ENCODE measurements at places on chromosomes 3 and 15. TPM values are rescaled to one million over a fixed set of nuclear protein-coding genes. Genes with fewer than 3 reads are reported as not detected.

The SLC28A2 gene
- 0.83 TPM for total RNA-seq

The PTX3 gene
- total RNA-seq, result not detected

The EFCAB12 gene
- 0.54 TPM for total RNA-seq

The SI gene
- total RNA-seq, result 33.8 TPM

The LRRC31 gene
- 41.2 TPM for total RNA-seq

The GPR149 gene
- not detected for total RNA-seq

The SPTSSB gene
- total RNA-seq, result not detected

The EXOG gene
- total RNA-seq, result 22.6 TPM

The EBLN2 gene
- 14.9 TPM for total RNA-seq

The CHDH gene
- 57.8 TPM for total RNA-seq

The SLC12A1 gene
- total RNA-seq, result not detected

The HTD2 gene
- 4.8 TPM for total RNA-seq

The PRSS50 gene
- not detected for total RNA-seq

GRCh38 chr3:71238355-71238757 lies 345.2 kb downstream of the FOXP1 start:
- no peaks in the 10 kb centered on the region for H3K36me3 ChIP-seq
- no peak for DNase-seq
- no peaks in the 10 kb centered on the region for H3K27me3 ChIP-seq
- H3K4me3 ChIP-seq, result no peak overlapping the region
- H3K27ac ChIP-seq, result no peak overlapping the region
- no peaks in the 10 kb centered on the region for H3K4me1 ChIP-seq

GRCh38 chr3:124862006-124862405 lies 25.2 kb downstream of the ITGB5 start:
- no peaks in the 10 kb centered on the region for H3K36me3 ChIP-seq
- H3K27me3 ChIP-seq, result no peaks in the 10 kb centered on the region
- DNase-seq, result no peak

GRCh38 chr15:65206750-65207149 lies 4.5 kb downstream of the CILP start:
- no peaks in the 10 kb centered on the region for H3K27me3 ChIP-seq
- no peak overlapping the region for H3K4me3 ChIP-seq
- no peaks in the 10 kb centered on the region for H3K36me3 ChIP-seq
- H3K4me1 ChIP-seq, result no peaks in the 10 kb centered on the region
- H3K27ac ChIP-seq, result no peak overlapping the region

GRCh38 chr15:46280762-46281542 lies 646.1 kb downstream of the SQOR start:
- H3K36me3 ChIP-seq, result no peaks in the 10 kb centered on the region
- H3K4me1 ChIP-seq, result no peaks in the 10 kb centered on the region
- no peak for DNase-seq
- H3K27ac ChIP-seq, result no peak overlapping the region
- H3K4me3 ChIP-seq, result no peak overlapping the region

- H3K27me3 ChIP-seq, result no peaks in the 10 kb centered on the region
- DNase-seq, result no peak
- H3K27ac ChIP-seq, result peak overlapping the region; percentile 42
- no peaks in the 10 kb centered on the region for H3K36me3 ChIP-seq
- H3K4me1 ChIP-seq, result no peaks in the 10 kb centered on the region
Measured at GRCh38 chr15:96339619-96340347, 9.3 kb downstream of the NR2F2 start.

DNA sequence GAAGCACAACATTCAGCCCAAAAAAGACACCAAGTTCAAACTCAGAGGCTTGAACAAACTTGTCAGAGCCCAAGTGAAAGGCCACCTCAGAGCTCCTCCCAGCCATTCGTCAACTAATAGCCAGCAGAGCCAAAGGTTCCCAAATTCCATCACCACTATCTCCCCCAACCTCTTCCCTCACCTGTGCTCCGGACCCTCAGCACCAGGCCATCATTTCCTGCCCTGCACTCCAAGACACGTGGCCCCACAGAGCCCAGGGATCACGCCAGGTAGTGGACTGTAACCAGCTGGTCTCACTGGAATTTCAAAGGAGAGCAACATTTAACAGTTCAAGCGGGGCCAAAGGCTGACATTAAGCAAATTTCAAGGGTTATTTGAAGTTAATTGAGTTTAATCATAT lies 245.2 kb upstream of the IGF1R start:
- H3K27ac ChIP-seq, result no peak overlapping the region
- H3K4me3 ChIP-seq, result no peak overlapping the region
- no peaks in the 10 kb centered on the region for H3K4me1 ChIP-seq
- DNase-seq, result no peak
- H3K36me3 ChIP-seq, result no peaks in the 10 kb centered on the region

- no peaks in the 10 kb centered on the region for H3K36me3 ChIP-seq
- no peak overlapping the region for H3K4me3 ChIP-seq
- no peaks in the 10 kb centered on the region for H3K4me1 ChIP-seq
- no peak for DNase-seq
- H3K27me3 ChIP-seq, result no peaks in the 10 kb centered on the region
Measured at GRCh38 chr3:16369276-16369675, 104.3 kb downstream of the OXNAD1 start.

- no peaks in the 10 kb centered on the region for H3K36me3 ChIP-seq
- no peak for DNase-seq
- no peak overlapping the region for H3K27ac ChIP-seq
- peak overlapping the region; percentile 59 for H3K4me3 ChIP-seq
- H3K27me3 ChIP-seq, result peaks cover 5% of the 10 kb centered on the region
- no peaks in the 10 kb centered on the region for H3K4me1 ChIP-seq
Measured at GRCh38 chr15:82679626-82680199, 30.0 kb downstream of the AP3B2 start.

DNA sequence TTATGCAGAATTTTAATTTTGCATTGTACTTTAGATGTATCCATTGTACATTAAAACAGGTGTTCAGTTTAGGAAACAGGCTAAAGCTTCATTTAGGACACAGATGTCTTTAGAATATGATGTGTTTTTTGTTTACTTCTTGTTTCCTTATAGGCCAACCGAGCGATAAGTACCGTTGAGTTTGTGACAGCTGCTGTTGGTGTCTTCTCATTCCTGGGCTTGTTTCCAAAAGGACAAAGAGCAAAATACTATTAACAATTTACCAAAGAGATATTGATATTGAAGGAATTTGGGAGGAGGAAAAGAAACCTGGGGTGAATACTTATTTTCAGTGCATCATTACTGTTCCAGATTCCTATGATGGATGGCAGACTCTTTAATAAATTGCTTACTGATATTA lies 29.4 kb downstream of the PLAAT1 start:
- no peak overlapping the region for H3K27ac ChIP-seq
- no peaks in the 10 kb centered on the region for H3K4me1 ChIP-seq
- no peak overlapping the region for H3K4me3 ChIP-seq
- DNase-seq, result no peak

DNA sequence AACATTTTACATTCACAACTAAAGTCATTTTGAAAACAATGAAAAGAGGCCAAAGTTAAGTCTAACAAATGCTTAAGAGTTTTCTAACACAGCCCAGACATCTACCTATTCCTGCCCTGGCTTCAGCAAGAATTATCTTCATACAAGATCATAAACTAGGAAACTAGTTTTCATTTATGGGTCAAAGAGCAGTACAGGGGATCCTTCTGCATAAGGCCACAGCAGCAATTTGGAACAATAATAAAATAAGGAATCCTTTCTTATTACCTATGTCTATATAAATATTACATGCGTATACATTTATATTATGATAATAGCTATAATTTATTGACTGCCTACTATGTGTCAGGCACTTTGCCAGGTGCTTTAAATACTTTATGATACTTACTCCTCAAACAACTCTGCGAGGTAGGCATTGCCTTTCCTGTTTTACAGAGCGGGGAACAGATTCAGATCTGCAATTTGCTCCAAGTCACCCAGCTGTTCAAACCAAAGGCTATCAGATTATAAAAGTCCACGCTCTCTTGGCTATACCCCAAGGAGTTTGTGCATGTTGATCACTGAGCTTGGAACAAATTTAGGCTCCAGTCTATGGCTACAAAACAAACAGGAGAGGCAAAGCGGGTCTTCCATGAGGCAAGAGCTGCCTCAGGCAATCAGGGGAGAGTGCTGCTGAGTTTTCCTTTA lies 196.4 kb downstream of the RORA start:
- no peak overlapping the region for H3K4me3 ChIP-seq
- no peak overlapping the region for H3K27ac ChIP-seq
- H3K36me3 ChIP-seq, result no peaks in the 10 kb centered on the region
- no peak for DNase-seq
- no peaks in the 10 kb centered on the region for H3K4me1 ChIP-seq

- peaks cover 18% of the 10 kb centered on the region for H3K4me1 ChIP-seq
- H3K36me3 ChIP-seq, result no peaks in the 10 kb centered on the region
- H3K27ac ChIP-seq, result peak overlapping the region; percentile 94
Measured at GRCh38 chr15:40091861-40092255, 16.8 kb downstream of the BMF start.

DNA sequence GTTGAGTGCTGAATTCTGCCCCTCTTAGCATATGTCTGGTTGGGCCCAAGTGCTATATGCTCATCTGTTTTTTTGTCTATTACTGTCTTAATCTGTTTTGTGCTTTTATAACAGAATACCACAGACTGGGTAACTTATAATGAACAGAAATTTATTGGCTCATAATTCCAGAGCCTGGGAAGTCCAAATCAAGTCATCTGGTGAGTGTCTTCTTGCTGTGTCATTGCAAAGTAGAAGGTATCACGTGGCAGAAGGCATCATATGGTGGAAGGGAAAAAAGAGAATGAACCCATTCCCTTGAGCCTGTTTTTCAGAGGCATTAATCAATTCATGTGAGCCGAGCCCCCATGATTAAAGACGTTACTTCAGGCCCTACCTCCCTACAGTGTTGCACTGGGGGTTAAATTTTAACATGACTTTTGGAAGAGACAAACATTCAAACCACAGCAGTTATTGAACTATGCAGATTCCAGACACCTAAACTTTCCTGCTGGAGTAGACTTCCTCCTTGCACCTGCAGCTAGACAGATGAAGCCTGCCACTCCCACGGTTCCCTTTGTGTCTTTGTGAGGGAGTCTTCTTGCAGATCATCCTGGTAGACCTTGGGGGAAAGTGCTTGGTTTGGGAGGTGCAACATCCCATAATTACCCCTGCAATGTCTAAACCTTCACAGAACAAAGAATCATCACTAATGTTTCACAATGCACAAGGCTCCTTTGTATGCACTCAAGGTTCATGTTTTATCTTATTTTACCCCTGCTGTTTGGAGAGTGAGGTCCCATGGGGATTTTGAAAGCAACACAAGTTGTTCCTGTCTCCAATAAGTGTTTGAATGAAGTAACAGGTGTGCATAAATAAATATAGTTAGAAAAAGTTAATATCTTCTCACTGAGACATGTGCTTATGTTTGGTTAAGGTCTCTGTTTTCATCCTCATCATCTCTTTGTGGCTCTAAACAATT lies 64.7 kb upstream of the XCR1 start:
- H3K36me3 ChIP-seq, result no peaks in the 10 kb centered on the region
- peaks cover 11% of the 10 kb centered on the region for H3K4me1 ChIP-seq
- H3K27ac ChIP-seq, result no peak overlapping the region
- H3K27me3 ChIP-seq, result no peaks in the 10 kb centered on the region

DNA sequence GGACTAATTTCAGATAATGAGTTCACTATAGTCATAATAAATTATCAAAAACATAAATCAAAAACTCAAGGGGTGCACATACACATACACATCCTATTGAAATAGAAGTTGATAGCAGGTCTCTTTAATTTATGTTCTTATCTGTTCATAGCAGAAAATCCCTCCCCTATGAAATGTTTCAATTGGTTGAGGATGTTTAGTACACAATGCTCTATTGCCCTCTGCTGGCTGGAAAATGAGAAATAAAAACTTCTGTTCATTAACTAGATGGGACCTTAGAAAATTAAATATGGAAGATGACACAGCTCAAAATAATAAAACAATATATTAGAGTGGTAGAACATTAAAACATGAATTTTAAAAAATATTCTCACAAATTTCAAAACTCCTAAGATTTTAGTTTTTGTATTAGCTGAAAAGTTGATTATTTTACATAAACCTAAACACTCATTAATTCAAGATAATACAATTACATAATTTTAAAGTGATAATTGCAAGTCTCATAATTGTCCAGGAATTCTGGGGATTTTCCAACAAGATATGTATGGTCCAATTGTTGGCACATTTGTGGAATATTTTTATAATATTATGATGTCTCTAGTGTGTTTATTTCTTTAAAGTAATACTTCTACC lies 735.0 kb downstream of the ROBO1 start:
- no peak overlapping the region for H3K27ac ChIP-seq
- no peaks in the 10 kb centered on the region for H3K27me3 ChIP-seq
- no peak overlapping the region for H3K4me3 ChIP-seq
- H3K36me3 ChIP-seq, result no peaks in the 10 kb centered on the region

- H3K27ac ChIP-seq, result no peak overlapping the region
- DNase-seq, result no peak
- H3K4me3 ChIP-seq, result no peak overlapping the region
- no peaks in the 10 kb centered on the region for H3K27me3 ChIP-seq
- H3K36me3 ChIP-seq, result no peaks in the 10 kb centered on the region
Measured at GRCh38 chr3:193812078-193812725, 219.2 kb downstream of the OPA1 start.
